ENCODE measurements at places on chromosomes 11 and 22. TPM values are rescaled to one million over a fixed set of nuclear protein-coding genes. Genes with fewer than 3 reads are reported as not detected.
A peak's percentile ranks its signal among the peaks of the same experiment; 100 is the strongest.

DNA sequence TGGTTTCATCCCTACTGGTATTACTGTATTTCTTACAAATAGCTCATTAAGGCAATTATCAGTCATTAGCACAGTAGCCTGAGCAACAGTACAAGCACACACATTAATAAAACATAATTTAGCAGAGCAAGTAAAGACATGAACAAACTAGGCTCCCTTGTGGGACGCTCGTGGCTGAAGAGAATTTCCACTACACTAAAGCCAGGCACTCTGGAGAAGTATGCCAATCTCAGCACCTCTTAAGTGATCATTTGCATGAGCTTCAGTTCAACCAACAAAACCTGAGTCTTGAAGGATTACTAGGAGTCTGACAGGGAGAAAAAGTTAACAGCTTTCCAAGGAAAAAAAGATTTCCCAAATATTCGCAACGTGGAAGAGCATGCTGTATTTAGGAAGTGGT lies 109.1 kb downstream of the LARGE1 start:
- no peak for DNase-seq

DNA sequence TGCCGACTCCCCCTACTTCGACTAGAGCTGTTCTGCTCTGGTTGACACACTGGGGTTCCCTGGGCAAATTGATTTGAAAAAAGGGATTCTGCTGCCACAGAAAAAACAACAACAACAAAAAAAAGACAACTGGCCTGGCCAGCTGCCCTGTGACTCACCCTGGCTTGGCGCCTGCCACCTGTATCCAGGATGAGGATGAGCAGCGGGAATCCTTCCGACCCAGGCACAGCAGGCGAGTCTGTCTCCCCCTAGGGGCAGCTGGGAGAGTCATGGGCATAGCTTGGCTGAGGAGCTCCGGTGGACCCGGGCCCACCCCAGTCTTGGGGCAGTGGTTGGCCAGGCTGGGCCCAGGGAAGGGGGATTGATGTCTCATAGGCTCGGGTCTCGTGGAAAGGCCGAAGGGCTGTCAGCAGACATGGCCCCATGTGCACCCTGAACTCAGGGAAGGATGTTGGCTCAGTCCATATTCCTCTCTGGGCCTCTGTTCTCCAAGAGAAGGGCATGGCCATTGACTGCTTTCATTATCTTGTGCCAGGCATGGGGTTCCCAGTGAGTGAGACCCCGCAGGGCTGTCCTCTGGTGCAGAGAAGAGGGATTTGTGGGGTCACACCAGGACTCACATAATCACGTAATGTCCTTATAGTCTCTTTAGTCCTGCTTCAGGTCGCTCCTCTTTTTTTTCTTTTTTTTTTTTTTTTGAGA lies 10.4 kb upstream of the SUN2 start:
- peak; percentile 58 for DNase-seq

DNA sequence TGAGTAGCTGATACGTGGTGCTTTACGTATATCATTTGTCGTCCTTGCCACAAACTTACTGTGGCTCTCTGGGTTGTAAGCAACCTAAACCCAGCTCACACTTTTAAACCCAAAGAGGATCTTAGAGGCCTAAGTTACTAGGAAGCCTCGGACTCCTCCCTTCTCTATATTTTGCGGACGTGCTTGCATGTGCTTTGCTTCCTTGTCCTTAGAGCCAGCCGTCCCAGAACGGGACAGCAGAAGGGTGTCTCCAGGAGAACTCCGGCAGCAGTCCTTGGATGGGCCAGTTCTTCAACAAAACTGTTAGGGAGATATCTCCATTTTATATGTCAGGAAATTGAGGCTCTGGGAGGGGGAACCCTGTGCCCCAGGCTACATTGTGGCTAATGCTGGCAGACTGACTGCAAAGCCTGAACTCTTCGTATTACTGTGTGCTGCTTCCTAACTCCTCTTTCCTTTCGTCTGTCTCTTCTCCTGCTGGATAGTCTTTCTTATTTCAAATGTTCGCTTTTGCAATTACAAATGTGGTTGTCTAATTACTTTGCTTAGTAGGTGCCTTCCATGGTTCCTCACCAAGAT lies 33.8 kb downstream of the TNRC6B start:
- DNase-seq: no peak

Gene MTA2
- 224 TPM for total RNA-seq

Gene OR52I1
- total RNA-seq: not detected

Measured in G401 (cell line).